CD8-positive, alpha-beta memory T cell (primary cell): ENCODE measurements at places on chromosomes 5 and 9. TPM values are rescaled to one million over a fixed set of nuclear protein-coding genes. Genes with fewer than 3 reads are reported as not detected.

Gene C9orf153
- polyA plus RNA-seq, result not detected

Gene BTNL3
- polyA plus RNA-seq, result not detected

Gene SLC28A3
- not detected for polyA plus RNA-seq

Gene BRINP1
- not detected for polyA plus RNA-seq

Gene CDO1
- not detected for polyA plus RNA-seq

Gene STING1
- 116 TPM for polyA plus RNA-seq

Gene ALDH7A1
- polyA plus RNA-seq, result 3.3 TPM

Gene AQP7
- not detected for polyA plus RNA-seq

Gene P4HA2
- not detected for polyA plus RNA-seq

Gene OLFML2A
- not detected for polyA plus RNA-seq

Gene PCDHGC4
- polyA plus RNA-seq, result not detected

Gene GRIN3A
- 0.03 TPM for polyA plus RNA-seq

Gene IFNK
- polyA plus RNA-seq, result not detected

Gene FOXD4
- not detected for polyA plus RNA-seq

Gene IL13
- polyA plus RNA-seq, result not detected
